Fibroblast of the aortic adventitia (primary cell): ENCODE measurements at places on chromosomes 6 and 20.

DNA sequence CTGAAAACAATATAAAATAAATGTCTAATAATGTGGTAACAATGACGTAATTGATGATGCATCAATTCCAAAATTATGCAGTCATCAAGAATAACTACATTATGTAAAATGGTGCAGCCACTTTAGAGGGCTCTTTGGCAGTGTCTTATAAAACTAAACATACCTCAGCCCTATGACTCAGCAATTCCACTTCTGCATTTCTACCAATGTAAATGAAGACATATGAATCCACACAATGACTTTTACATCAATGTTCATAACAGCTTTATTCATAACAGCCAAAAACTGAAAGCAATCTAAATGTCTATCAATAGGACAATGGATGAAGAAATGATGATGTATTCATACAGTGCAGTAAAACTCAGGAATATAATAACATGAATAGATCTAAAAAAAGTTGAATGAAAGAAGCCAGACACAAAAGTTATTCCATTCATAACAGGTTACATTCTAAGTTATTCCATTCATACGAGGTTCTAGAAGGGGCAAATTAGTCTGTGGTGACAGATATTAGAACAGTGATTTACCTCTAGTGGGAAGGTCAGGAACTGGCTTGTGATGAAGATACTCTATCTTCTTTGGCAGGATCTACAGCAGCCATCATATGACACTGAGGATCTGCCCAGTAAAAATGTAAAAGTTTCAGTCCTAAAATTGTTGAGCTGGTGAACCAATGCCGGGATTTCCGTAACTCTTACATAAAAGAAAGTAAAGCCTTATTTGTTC lies 396.1 kb downstream of the PLCB1 start:
- peak; percentile 91 for DNase-seq

- DNase-seq = no peak
These were observed 126.7 kb downstream of the UNC5CL start for GRCh38 chr6:40912158-40912946.

DNA sequence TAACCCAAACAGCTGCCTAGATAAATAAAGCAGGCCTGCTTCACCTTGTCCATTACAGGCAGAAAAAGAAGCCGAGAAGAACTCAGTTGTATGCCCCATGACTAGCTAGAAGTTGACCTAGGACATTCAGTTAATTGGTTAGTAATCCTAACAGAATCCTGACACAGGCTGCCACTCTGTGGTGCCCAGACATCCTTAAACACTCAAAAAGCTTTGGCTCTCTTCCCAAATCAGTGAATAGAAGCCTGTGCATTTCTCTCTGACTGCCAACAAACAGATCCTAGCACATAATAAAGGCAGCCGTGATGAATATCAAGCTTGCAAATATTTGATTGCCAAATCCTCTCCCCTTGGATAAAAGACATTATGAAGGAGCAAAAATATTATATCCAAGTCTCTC lies 519.1 kb upstream of the EYS start:
- DNase-seq = no peak

- no peak for DNase-seq
These were observed 1.5 kb upstream of the PYGB start for GRCh38 chr20:25246182-25246999.

GRCh38 chr6:39493777-39494176 lies 171.3 kb upstream of the KCNK16 start:
- no peak for DNase-seq

DNA sequence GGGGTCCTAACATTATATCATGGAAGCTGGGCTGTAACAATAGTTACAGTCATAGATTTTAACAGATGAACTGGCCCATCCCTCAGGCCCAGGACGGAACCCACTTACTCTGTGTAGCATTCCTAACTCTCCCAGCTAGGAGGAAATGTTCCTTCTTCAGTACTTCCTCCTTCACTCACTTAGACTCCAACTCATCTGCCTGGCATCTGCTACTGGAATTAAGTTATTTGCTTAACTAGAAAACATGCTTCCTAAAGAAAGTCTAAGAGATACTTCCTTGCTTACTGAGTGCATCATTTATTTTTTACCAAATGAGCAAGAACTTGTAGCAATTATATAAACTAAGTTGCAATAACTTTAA lies 20.5 kb downstream of the GCLC start:
- DNase-seq = peak; percentile 28

DNA sequence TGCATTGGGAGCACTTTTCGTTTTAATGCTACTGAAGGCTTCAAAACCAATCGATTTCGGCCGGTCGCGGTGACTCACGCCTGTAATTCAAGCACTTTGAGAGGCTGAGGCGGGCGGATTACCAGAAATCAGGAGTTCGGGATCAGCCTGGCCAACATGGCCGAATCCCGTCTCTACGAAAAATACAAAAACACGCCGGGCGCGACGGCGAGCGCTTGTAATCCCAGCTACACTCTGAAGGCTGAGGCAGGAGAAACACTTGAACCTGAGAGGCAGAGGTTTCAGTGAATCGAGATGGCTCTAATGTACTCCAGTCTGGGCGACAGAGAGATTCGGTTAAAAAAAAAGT lies 58.4 kb downstream of the TRIM38 start:
- DNase-seq = peak; percentile 70

- DNase-seq = no peak
These were observed 119.4 kb upstream of the PRND start for GRCh38 chr20:4602297-4602631.

GRCh38 chr6:12420626-12421025 lies 130.5 kb downstream of the EDN1 start:
- DNase-seq = no peak

GRCh38 chr6:122770835-122771601 lies 8.5 kb upstream of the FABP7 start:
- DNase-seq = no peak

DNA sequence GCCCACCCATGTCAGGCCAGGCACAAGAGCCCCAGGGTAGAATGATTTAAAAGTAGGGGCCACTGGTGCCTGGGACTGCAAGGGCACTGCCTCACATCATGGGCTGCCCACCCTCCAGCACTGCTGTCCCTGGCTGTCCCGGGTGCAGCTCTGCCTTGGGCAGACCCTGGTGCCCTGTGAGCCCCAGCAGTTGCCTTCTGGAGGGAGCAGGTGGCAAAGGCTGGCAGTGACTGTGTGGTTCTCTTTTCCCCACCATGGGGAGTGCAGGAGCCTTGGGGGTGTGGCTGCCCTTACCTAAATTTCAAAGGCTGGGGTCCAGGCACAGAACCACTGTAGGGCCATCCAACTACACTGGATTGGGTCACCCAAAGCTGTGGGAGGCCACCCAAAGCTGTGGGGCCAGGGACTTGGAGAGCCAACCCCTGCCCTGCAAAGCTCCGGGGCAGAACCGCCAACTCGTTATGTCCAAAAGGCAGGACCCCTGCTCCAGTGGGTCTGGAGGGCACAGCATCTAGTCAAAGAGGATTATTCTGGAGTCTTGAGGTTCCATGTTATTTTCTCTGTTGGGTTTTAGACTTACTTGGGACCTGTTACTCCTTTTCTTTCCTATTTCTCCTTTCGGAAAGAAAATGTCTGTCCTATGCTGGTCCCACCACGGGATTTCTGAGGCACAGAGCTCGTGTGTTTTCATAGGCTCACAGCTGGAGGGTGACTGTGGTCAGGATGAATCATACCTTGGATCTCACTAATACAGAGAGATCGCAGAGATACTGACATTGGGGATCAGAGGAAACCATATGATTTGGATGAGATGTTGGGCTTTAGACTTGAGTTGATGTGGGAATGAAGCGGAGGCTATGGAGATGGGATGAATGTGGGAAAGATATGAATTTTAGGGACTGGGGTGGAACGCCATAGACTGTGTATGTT lies 65.3 kb downstream of the RAMACL start:
- DNase-seq = no peak

GRCh38 chr6:157760589-157761330 lies 62.3 kb upstream of the SNX9 start:
- peak; percentile 96 for DNase-seq

GRCh38 chr6:159941286-159942113 lies 27.4 kb upstream of the IGF2R start:
- DNase-seq = peak; percentile 76

DNA sequence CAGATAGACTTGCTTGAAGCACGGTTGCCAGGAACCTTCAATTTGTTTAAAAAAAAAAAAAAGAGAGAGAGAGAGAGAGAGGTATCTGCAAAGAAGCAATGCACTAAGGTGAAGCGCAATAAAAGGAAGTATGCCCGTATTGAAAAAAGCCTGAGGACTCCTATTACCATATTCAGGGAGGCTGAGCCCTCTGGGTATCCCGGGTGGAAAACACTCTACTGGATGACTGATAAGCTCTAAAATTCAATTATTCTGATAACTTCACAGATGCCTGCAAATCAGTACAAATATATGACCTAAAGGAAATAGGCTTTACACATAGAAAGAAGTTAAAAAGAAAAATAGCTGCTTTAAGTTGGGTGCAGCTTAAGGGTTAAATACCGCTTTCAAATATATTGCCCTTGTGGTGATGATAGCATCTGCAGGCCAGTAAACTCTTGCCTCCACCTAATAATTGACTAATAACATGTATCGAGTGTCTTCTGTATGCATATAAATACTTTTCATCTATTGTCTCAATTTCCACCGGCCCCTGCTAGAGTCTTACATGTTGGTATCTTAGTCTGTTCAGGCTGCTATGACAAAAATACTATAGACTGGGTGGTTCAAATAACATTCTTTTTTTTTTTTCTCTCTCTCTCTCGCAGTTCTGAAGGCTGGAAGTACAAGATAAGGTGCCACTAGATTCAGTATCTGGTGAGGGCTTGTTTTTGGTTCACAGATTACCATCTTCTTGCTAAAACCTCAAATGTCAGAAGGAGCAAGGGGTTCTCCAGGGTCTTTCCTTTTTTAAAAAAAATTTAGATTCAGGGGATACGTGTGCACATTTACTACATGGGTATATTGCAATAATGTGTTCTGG lies 187.4 kb upstream of the JARID2 start:
- no peak for DNase-seq

DNA sequence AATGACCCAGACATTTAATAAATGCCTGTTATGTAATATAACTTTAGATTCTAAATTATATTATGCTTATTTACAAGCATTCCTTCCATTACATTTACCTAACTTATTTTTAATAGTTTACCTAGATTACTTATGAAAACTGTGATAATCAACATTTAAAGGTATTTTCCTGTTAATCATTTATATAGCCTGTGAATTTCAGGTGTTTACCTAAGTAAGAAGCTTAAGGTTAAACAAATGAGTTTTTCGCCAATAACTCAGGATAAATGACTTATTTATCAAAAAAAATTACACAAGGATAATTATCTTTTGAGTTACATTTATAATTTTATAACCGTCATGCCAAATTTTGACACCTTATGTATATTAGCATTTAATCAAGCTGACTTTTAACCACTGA lies 35.5 kb downstream of the UBD start:
- DNase-seq = no peak

DNA sequence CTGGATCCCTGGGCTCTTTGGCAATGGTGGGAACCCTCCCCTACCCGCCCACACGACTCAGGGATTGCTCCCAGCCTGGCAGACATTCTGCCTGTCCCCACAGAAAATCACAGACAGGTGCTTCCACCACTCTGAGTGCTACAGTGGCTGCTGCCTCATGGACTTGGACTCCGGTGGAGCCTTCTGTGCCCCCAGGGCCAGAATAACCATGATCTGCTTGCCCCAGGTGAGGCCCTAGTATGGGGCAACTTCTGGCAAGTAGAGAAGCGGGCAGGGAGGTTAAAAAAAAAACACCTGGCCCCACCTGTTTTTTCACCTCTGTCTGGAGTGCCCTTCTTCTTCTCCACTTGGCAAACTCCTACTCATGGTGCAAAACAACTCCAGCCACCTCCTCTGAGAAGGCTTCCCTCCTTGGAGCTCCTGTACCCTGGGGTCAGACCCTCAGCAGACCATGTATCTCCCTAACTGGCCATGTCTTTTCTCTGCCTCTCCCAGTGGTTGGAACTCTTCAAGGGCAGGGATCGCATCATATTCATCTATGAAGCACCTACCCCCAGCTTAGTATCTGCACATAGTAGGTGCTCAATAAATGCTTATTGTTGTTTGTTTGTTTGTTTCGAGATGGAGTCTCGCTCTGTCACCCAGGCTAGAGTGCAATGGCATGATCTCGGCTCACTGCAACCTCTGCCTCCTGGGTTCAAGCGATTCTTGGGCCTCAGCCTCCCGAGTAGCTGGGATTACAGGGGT lies 1.1 kb downstream of the CLPSL2 start:
- no peak for DNase-seq

GRCh38 chr6:131917318-131917717 lies 33.9 kb downstream of the CCN2 start:
- DNase-seq = no peak

DNA sequence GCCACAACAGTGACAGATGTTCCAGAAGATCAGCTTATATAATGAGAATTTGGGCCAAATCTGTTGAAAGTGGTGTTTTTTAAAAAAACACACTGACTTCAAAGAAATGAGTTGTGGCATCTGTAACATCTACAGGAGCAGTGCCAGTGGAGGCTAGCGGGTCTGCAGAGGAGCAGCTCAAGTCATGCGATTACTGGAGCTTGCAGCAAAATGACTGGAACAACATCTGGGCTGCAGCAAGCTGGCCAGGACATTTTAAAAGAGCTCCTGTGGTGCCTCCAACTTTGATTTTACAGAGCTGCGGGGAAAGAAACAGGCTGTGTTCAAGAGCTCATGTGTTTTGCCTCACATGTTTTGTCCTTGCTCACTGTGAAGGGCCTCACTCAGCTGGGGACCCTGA lies 57.2 kb downstream of the TBX18 start:
- DNase-seq = peak; percentile 22

DNA sequence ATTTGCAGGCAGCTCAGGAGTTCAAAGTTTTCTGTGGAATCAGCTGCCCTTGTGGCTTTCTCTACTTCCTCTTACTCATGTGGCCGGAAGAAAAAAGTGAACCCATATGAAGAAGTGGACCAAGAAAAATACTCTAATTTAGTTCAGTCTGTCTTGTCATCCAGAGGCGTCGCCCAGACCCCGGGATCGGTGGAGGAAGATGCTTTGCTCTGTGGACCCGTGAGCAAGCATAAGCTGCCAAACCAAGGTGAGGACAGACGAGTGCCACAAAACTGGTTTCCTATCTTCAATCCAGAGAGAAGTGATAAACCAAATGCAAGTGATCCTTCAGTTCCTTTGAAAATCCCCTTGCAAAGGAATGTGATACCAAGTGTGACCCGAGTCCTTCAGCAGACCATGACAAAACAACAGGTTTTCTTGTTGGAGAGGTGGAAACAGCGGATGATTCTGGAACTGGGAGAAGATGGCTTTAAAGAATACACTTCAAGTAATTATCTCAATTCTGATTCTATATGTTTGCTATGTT lies 1.1 kb downstream of the MGME1 start:
- no peak for DNase-seq
